Cortex of kidney (tissue), 1 donor: ENCODE measurements at places on chromosomes 5 and 9.

DNA sequence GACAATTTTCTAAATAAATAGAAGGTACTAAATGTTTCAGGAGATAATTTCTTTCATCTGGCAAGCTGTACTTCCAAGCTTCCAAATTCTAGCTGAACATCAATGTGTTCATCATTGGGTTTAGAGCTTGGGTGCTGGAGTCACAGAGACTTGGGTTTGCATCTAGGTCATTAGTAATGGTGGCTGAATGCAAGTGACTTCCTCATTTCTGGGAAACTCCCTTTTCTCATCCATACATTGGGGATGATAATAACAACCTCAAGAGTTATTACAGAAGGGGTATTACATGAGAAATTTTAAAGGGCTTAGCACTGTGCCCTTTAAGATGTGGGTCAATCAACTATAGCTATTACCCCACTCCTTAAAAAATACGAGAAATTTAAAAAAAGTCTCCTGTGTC lies 41.1 kb upstream of the KLF4 start:
- no peak for DNase-seq

DNA sequence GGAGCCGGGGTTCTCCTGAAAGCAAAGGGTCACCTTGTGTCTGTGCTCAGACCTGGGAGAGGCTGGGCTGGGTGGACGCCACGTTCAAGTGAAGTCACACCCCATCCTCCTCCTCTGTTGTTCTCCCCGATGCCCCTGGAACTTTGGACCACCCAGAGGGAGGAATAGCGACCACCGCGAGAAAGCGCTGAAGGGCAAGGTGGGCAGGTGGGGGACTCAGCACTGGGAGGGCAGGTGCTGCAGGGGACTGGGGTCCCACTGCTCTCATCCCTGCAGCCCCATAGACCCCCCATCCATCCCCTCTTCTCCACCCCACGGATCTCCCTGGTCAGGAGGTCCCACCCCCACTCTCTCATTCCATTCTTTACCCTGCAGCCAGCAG lies 48.8 kb upstream of the COL5A1 start:
- DNase-seq, result no peak

GRCh38 chr9:16031971-16032370 lies 479.1 kb downstream of the CCDC171 start:
- DNase-seq, result no peak

DNA sequence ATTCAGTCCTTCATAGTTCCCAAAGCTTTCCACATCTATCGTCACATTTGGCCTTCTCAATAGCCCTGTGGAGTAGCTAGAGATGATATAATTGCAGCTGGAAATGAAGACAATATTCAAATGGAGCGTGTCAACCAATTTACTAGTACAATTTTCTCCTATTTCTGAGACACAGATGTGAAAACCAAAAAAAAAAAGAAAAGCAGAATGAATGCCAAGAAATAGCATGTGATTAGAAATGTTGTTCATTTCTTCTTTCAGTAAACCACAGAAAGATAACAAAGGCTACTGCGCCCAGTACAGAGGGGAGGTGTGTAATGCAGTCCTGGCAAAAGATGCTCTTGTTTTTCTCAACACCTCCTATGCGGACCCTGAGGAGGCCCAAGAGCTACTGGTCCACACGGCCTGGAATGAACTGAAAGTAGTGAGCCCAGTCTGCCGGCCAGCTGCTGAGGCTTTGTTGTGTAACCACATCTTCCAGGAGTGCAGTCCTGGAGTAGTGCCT lies 99.0 kb downstream of the MUSK start:
- no peak for DNase-seq

DNA sequence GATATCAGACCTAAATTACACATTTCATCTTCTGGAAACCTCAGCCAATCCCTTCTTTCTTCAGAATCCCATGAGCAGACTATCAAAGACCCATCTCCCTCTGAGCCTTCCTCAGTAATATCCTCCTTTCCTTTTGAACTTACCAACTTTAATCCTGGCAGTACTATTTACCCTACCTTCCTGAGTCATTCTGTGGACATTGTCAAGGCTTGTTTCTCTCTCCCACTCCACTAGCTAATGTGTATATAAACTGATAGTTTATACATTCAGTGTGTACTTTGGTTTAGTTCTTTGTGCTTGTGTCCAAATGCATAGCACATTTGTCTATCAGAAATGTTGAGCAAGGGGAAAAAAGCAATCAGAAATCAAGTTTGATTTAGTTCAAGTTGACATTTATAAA lies 568.3 kb downstream of the CSNK1G3 start:
- DNase-seq, result no peak

DNA sequence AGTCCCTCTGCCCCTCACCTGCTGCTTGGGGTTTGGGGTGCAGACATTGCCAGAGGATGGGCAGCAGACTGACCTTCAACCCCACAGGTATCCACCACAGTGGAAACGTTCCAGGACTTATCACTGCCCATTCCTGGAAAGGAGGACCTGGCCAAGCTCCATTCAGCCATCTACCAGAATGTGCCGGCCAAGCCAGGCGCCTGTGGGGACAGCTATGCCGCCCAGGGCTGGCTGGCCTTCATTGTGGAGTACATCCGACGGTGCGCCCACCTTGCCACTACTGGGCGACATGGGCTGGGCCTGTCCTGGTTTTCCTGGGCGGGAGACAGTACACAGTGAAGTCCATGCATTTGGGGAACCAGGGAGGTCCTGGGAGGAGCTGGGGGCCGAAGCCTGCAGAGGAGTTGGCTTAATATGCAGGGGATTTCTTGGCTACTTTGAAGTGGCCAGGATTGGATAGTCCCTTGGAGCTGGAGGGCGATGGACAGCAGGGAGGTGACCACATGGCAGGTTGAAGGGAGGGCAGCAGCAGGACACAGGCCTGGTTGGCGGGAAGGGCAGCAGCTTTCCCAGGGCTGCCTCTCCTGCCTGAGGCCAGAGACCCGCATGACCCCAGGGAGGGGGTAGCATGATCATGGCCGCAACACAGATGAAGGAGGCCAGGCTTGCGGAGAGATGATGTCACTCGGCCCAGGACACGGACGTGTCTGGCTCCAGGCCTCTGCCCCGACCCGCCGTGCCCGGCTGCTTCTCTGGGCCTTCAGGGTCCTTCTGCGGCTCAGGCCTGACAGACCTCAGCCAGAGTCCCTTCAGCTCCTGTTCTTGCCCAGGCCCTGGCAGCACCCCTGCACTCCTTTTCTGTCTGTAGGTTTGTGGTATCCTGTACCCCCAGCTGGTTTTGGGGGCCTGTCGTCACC lies 34.6 kb downstream of the USP20 start:
- no peak for DNase-seq
